ENCODE measurements at places on chromosomes 5 and 9.
A peak's percentile ranks its signal among the peaks of the same experiment; 100 is the strongest.

DNA sequence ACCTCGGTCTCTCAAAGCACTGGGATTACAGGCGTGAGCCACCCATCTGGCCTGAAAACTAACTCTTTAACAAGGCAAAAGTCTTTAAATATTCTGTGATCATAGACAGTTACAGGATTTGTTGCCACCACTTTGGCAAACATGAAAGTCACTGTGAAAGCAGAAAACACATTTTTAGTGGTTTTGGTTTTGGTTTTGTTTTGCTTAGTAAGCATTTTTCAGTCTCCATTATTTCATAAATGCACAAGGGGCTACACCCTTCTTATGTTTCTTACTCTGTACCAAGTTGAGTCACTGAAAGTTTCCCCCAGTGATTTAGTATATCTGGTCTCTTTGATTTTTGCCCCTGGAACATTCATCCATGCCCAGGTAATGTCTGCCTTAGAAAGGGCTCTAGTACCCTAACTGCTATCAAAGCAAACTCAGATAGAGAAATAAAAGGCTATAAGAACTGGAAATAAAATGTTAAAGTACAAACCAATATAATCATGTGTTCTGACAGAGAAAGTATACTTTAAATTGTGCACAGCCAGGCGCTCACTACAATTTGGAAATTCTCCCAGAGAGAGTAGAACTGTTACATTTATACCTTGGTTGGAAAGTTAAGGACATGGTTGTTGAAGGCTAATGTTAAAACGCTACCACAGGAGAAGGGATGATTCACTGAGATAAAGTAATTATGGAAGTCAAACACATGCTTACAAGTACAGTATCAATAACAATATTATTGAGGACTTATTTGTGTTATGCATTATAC is 1022.5 kb upstream of the DMAC1 start:
- DNase-seq = no peak

- DNase-seq = no peak
Measured at GRCh38 chr5:113295111-113295539, 139.7 kb downstream of the TSSK1B start.

DNA sequence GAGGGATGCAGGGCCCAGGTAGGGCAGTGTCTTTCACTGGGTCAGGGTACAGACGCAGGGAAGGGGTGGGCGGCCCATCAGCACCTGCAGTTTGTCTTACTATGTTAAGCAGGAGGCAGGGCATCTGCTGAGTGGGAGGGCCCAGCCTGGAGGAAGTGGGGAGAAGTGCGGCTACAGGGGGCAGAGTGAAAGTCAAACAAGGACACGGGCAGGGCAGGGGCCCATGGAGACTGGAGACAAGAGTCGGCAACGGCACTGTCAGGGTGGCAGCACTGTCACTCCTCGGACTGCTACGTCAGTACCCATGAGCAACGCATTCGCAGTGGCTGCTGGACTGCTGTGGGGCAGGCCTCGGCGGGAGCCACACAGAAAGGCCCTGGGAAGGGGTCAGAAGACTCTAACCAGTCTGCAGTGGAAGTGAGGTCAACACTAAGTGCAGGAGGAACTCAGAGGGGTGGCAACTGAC is 19.7 kb downstream of the CAMSAP1 start:
- DNase-seq = no peak

DNA sequence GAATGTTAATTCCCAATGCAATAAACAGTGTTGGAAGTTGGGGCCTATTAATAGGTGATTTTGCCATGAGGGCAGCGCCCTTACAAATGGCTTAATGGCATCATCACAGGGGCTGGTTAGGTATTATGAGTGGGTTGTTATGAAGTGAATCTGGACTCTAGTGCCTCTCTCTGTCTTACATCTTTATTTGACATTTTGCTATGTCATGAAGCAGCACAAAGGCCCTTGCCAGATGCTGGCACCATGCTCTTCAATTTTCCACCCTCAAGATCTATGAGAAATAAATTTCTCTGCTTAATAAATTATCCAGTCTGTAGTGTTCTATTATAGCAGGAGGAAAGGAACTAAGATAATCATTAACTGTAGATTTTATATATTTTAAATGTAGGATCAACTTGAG is 1098.7 kb upstream of the NUDT12 start:
- no peak for DNase-seq

DNA sequence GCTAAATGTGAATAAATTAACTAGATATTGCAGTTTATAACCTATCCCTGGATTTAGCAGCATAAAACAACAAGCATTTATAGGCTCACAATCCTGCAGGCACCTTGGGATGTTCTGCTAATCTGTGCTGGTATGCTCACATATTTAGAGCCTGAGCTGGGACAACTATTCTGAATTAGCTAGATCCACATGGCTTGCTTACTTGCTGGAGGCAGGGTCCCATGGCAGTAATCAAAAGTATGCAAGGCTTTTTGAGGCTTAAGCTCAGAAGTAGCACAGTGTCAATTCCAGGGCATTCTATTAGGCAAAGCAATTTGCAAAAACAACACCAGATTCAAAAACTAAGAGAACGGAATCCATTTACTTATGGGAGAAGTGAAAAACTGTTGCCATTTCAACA is 745.0 kb upstream of the ACO1 start:
- DNase-seq = no peak

DNA sequence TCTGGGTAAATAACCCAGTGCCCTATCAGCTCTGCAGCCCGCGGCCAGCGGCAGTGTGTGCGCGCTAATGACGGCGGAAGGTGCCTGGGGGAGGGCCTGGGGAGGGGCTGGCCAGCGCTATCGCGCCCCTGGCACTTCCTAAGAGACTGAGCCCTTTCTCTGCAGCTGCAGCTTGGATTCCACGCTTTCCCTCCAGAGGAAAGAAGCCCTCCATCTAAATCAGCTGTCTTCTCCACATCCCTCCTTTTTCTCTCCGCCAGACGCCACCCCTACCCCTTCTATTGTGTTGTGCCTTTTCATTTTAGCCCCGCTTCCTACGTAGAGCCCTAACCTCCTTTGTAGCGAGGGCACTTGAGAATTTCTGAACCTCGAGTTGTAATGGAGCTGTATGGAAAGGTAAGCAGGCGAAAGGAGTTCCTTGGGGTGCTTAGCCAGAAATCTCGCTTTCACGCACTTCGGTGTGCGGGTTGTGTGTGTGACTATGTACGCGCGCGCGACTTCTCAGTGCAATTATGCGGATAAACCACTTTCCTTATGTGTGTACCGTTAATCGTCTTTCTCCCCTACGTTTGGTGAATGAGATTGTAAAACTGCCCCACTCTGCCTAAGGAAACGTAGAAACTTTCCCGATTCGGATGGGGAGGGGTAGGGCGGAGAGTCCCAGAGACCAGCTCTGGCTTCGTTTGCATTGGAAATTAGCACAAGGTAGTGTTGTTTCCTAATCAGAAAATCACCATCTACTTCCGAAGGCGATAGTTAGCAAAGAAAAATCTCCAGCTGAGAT is 664 bp upstream of the RAB3C start:
- no peak for DNase-seq

- no peak for DNase-seq
Measured at GRCh38 chr9:94156348-94157049, 72.2 kb downstream of the PTPDC1 start.

GRCh38 chr5:144369006-144369405 is 198.3 kb downstream of the KCTD16 start:
- no peak for DNase-seq

GRCh38 chr9:106443520-106443919 is 419.4 kb upstream of the ZNF462 start:
- no peak for DNase-seq

DNA sequence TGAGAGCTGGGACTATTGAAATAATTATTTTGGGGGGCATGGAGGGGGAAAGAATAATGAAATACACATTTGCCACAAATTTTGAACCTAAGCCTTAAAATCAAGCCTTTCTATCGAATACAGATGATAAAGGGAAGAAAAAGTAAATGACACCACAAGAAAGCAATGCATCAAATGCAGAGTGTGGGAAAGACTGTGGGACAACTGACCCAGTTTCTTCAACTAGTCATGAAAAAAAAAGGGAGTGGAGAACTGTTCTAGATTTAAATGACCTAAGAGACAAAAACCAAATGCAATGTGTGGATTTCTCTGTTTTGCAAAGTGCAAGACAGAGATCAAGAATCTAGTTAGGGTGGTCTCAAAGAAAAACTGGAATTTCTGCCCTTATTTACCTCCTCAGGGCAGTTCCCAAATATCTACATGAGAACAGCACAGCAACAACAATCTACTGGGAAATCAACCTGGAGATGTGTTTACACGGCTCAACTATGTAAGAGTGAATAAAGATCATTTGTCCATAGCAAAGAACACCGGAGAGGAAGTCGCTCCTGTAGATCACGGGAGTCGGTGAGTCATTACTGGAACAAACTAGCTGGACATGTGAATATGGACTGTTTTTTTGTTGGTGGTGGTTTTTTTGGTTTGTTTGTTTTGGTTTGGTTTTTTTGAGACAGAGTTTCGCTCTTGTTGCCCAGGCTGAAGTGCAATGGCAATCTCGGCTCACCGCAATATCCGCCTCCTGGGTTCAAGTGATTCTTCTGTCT is 145.9 kb downstream of the DROSHA start:
- no peak for DNase-seq

- DNase-seq = peak; percentile 57
Measured at GRCh38 chr5:73122875-73123810, 2.8 kb downstream of the TMEM171 start.

DNA sequence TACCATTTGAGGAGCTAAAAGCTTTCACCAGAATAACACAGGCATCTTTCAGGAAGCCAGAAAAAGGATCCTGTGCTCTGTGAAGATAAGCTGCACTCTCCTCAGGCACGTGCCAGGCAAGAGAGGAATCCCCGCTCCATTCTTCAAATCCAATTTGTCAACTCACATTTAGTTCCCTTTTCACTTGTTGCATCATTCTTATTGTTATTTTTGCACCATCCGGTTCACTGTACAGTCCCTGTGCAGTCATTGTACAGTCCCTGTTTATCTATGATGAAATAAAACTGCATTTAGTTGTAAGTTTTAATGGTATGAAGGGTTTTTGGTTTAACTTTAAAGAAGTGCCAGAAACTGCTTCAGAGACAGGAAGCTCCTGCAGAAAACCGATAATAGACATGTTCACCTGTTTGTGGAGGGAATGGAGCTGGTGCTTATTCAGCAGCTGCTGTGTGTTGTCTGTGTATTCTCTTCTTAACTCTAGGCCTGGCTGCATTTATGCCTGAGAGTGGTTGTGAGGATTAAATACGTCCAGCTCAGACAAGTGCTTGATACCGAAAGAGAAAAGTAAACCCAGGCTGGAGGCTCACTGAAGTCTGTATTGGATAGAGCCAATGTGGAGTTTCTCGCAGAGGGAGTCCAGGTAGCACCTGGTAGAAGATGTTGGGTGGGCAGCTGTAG is 22.4 kb downstream of the IFNW1 start:
- DNase-seq = no peak

GRCh38 chr5:14211818-14212803 is 69.0 kb downstream of the TRIO start:
- no peak for DNase-seq

DNA sequence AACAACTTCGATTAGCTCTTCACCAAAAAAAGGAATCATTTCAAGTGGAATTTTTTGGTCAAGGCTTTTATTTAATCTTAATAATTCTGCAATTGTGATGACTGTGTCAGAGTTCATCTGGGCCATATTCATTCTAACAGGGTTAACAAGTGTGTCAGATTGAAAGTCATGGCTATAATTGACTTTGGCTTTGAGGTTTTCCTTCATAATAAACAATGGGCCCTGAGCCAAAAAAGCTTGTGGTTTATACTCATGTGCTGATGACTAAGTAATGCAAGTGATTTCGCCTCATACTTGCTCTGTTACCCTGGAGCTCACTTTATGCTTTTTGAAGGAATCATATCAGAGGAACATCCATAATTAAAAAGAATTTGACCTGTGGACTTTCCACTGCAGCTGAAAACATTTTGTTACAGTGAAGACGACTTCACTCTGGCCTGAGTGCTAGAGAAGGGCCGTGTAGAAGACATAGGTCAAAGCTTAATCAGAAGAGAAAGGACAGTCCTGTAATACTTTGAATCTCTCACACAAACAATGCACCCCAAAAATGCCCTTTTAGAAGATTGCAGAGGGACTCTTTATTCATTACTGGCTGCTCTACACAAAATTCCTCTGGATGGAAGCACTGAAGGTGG is 101.7 kb downstream of the GDNF start:
- DNase-seq = peak; percentile 91

DNA sequence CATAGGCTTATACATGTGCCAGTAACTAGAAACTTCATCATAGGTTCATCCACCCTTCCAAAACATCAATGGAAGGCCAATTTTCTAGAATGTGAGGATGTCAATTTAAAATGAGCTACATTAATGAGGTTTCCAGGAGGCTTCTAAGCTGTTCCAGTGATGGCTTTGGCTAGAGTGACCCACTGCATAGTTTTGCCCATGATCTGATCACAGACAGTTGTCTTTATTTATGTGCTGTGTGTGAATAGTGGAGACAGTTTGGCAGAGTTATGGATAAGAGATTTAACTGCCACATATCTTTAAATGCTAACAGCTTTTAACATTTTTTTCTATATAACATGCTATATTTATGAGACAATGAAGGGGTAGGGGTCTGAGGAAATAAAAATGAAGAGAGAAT is 139.0 kb upstream of the ZNF462 start:
- no peak for DNase-seq

- DNase-seq = no peak
Measured at GRCh38 chr5:127599320-127599719, 49.6 kb upstream of the CTXN3 start.

DNA sequence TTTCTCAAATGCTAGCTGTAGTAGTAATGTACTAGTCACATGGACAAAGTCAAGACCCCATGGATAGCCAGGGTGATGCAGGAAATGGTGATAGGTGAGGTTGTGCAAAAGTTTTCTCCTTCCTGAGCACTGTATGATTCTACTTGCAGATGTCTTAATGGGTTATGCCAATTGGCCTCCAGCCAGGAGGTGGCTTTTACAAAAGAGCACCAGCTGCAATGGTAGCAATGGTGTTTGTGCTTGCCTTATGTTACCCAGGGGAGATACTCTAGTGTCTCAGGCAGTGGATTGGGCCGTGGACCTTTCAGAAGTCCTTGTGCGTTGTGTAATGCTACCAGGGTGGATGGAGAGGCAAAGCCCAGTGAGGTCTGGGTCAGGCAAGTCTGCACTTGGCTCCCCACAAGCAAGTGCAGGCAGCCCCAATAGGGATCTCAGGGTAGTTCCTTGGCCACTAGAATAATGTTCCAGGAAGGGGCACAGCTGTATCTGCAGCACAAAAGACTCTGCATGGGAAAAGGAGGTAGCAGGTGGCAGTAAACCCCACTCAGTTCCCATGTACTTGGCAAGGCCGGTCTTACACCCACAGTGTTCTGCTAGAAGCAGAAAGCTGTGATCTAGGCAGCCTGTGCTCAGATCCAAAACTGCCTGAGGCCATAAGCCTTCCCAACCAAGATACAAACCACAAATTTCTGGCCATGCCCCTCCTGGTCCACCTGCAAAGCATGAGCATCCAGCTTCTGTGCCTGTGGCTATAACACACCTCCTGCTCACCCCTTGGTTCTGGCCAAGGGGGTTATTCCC is 46.4 kb upstream of the EDIL3 start:
- no peak for DNase-seq

DNA sequence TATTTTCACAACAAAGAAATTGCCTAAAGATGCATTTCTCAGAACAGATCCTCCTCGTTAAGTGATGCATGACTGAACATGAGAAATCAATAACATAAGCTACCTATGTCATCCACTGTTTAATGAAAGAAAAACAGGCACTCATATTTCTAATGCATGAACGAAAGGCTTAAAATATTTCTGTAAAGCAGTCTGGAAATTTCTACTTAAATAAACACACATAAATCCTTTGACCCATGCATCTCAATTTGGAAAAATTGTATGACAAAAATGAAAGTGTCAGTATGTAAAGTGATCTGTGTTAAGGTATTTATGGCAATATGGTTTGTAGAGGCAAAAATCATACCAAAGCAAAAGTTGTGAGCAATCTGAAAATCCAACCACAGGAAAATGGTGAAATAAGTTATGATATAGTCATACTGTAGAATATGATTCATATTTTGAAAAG is 399.2 kb upstream of the GRAMD2B start:
- DNase-seq = no peak
